CD4-positive, CD25-positive, alpha-beta regulatory T cell (primary cell): ENCODE measurements at places on chromosomes 4 and X.
A peak's percentile ranks its signal among the peaks of the same experiment; 100 is the strongest.

DNA sequence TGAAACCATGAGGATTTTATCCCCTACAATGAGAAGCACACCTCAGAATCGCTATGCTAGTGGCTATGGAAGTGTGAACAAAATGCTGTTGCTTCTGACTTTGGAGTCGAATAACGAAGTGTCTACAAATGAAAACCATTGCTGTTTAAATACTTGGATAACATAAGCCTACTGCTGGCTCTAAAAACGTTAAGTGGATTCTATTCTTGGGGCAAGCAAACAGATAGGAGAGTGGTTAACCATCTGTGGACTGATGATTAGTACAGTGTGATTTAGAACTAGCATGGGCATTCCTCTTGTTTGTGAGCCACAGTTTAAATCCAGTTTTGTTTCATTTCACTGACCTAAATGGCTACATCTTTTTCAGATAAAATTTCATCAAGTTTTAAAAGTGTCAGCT, 109.7 kb upstream of the PNPLA4 start:
- no peak for DNase-seq

DNA sequence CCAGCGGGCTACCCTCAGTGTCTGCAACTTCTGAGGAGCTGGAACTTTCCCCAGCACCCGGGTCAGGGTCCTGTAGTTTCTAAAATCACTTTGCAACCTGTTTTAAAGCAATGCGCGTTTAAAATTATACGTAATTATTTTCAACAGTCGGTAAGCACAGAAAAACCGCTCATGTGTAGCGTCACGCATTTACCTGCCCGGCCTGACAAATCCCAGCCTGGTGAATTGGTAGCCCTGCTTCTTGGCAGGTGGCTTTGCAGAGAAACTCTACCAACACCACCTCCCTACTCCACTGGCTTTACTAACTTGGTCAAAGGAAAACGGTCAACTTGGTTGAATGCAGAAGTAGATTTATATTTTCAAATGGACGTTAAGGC, 640 bp downstream of the BANK1 start:
- no peak for DNase-seq

GRCh38 chrX:114332766-114333165, 251.1 kb upstream of the HTR2C start:
- DNase-seq: no peak

DNA sequence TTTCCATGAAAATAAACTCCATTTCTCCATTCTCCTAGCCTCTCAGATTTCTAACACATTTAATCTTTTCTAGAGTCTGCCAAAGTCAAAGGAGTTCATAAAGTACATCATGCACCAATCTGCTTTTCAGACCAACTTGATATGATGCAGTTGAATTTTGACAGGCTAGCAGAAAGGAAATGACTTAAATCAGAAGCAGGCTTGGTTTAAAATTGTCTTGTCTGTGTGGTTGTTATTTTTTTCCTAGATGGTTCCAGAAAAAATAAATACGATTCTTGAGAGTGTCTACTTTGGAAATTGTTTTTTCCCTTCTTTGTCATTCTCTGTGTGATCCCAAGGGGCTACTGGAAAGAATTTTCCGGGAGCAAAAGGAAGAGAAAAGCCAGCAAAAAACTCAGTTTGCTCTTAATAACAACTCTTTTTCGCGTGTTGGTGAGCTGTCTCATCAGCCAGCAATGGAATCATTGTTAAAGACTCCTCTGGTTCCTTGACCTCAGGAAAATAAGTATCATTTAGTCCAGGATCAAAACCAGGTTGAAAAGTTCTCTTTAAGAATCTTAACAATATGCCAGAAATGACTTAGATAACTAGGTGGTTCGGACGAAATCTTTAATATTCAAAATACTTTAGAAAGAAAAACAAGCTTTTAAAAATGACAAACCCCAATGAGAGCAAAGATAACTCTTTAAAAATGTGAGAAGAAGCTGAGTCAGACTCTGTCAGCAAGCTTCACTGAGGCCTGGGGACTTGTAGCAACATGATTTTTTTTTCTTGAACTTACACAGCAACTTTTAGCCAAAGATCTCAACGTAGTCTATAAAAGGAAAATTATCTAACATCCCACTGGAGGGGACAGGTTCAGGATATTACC, 49.7 kb upstream of the GAB1 start:
- no peak for DNase-seq

GRCh38 chr4:128471576-128471975, 184.0 kb upstream of the PGRMC2 start:
- no peak for DNase-seq

- DNase-seq: no peak
Observed at GRCh38 chr4:112889199-112889598, 160.3 kb upstream of the ANK2 start.

DNA sequence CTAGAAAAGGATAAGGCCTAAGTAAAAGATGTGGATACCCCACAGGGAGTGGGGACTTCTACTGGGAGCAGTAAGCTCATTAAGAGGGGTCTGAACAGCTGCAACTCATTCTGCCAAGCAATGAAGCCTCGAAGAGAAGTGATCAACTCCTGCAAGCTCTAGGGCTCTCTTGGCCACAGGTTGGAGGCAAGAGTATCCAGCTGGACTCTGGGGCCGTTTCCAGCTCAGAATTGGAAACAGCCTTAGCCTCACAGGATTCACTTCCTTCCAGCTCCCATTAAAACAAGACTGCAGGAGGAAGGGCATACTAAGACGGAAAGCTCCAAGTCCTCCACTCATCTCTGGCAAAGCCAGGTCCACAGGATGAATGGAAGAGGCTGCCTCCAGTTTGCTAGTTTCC, 126.3 kb downstream of the ATG4A start:
- DNase-seq: no peak

- no peak for DNase-seq
Observed at GRCh38 chrX:16842684-16843083, 27.5 kb downstream of the RBBP7 start.

- DNase-seq: no peak
Observed at GRCh38 chr4:183907871-183908683, 3.0 kb downstream of the STOX2 start.

GRCh38 chr4:87130985-87131703, 89.3 kb downstream of the KLHL8 start:
- no peak for DNase-seq

DNA sequence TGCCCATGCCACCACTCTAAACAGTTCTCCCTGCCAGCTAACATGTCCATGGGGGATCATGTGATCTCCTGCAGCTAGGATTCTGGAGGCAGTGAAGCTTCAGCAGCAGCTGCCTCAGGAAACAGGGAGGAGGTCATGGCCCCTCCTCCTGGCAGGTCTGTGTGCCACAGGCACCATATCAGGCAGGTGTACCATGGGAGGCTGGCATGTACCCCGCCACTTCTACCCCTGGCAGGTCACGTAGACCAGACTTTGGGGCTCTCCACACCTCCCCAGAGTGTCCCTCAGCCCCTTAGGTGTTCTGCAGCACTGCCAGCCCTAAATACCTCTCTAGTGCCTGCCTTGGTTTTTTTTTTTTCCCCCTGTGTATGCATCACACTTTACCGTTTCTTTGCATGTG, 110.5 kb upstream of the FAM47C start:
- no peak for DNase-seq

- no peak for DNase-seq
Observed at GRCh38 chr4:108314900-108315589, 146.3 kb upstream of the LEF1 start.

DNA sequence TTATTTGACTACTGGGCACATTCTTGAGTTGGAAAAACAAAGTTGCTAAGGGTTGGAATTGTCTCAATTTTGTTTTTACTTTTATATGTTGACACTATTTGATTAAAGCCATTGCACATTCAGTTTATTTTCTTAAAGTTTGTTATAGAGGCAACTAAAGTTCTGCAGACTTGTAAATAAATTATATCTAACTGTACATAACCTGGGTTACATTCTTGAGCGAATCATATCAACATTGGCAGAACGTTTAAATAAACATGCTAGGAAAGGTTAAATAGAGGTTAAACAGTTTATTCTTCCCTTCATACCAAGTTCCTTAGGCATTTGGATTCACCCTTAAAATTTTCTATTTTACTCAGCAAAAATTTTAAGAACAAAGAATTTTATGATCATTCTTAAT, 74.5 kb downstream of the UCHL1 start:
- no peak for DNase-seq

- DNase-seq: no peak
Observed at GRCh38 chr4:156322592-156322991, 368.9 kb upstream of the CTSO start.

DNA sequence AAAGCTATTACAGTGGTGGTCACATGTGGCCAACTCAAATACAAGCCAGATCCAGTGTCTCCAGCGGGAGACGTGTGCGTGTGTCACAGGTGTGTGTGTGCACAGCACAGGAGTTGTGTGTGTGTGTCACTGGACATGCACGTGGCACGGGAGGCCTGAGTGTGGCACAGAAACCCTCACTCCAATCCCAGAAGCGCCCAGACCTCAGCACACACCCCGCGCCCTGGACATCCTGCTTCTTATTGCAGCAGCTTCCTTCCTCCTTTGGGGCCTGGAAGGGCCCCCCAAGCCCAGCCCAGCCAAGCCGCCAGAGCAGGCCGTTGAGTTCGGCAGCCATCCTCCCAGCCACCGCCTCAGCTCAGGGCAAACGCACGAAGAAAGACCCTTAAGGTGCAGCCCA, 37.9 kb downstream of the ACOX3 start:
- DNase-seq: no peak

DNA sequence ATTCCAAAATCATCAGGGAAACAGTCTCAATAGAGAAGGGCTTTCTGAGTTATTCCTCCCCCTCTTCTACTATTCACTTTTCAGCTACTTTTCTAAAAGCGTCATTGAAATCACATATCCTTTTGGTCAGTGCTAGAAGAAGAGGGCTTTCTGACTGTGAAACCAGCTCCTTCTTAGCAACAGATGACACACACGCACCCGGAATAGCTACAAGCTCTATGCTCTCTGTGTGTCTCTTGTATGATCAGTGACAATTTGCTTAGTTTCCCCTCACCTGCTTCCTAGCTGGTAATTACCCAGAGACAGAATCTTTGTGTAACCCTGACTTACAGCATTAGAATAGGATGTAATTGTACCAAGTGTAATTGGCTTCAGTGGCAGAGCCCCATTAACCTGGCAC, 268.1 kb upstream of the SLITRK2 start:
- DNase-seq: no peak

- no peak for DNase-seq
Observed at GRCh38 chr4:76108467-76109181, 34.1 kb downstream of the ART3 start.

DNA sequence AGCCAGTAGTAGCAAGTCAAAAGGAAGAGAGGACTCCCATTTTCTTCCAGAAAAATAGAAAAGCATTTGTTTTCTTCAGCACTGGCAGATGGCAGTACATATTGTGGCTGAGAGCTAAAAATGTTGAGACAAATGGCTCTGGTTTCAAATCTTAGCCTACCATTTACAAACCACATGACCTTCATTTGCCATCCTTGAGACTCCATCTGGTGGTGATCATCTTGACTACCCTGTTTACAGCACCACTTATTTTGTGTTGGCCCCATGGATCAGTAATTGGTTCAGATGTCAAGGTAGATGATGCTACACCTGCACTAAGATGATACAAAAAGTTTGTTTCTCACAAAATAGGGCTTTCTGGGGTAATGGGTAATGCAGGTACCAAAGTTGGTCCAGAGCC, 951.8 kb upstream of the IGFBP7 start:
- DNase-seq: no peak

GRCh38 chr4:39898015-39898414, 79.7 kb downstream of the PDS5A start:
- DNase-seq: no peak

- no peak for DNase-seq
Observed at GRCh38 chrX:79082899-79083298, 61.6 kb upstream of the GPR174 start.

DNA sequence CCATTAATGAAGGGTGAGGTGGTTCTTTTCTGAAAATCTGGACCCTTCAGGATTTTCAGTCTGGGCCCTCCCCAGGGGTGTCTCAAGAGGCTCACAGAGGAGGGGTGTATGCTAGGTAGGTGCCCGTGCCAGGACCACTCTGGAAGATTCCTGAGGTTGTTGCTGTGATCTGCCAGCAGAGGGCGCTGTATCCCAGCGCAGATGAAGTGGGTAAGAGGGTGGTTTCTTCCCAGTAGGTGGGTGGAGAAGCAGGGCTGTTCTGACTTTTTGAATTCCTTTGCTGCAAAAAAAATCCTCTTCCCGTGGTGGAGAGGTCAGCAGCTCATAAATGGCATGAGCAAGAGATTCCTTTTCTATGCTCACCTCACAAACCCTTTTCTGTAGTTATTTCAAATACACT, 51.1 kb downstream of the SCML1 start:
- peak; percentile 21 for DNase-seq

DNA sequence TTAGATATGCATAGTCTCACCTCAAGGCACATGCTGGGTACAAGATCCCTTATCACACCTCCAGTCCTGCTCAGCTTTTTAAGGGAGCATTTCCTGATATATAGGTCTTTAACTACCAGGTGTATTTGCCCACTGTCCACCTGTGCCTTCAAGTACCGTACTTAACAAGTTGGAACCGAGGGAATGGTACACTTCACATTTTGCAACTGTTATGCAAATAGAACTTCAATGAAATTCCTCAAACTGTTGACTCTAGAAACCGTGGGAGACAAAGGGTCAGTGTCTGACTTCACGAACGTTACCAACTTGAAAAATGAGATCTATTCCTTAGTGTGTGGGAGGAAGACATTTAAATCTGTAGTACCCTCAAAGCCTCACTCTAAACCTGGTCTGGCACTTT, 5.2 kb downstream of the TRIM2 start:
- no peak for DNase-seq

DNA sequence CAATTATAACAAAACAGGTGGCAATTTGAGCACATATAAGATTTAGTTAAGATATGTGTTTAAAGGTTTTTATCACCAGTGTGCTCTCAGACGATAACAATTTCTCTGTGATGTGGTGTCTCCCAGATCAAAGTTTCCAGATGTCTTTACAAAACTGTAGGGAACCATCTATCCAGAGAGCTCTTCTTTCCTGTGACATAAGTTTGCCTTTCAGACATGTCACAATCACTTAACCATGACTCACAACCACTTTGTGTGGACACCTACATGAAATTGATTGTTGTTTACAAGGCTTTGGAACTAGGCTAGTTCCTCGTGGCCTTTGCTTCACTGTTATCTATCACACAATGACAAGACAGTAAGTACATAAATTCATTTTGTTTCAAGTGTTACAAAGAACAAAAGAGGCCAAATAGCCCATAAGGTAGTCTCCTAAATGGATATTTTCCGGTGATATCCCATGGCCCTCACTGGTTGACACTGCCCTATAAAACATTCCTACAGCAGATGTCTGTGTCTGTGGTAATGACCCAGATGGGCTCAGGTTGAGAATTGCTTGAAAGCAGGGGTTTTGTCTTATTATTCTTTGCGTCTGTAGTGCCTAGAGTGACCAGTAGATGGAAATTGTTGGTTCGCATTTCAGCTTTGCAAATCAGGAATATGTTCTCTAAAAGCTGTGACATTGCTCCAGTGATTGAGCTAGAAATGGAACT, 297.8 kb upstream of the FAM241A start:
- no peak for DNase-seq

DNA sequence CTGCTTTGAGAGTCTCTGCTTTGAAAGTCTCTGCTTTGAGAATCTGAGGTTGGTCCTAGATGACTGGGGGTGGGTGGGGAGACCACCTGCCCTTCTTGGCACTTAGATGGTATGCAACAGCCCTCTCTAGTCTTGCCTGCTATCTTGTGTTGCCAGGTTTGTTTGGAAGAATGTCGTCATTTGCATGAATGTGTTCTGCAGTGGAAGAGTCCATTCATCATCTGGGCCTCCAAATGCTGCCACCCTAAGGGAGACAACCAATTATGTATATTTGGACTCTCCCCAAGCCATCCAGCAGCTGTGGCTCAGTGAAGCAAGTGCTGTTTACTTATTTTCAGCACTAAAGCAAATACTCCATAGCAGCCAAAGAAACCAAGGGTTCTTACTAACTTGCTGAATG, 44.6 kb upstream of the TRPC5OS start:
- no peak for DNase-seq
